ENCODE measurements at places on chromosomes 11 and 22.

- no peak for DNase-seq
Measured at GRCh38 chr11:132784441-132784840, 747.9 kb downstream of the OPCML start.

- DNase-seq, result no peak
Measured at GRCh38 chr22:28917747-28918549, 34.6 kb downstream of the ZNRF3 start.

GRCh38 chr22:19705181-19705934, 8.9 kb upstream of the SEPTIN5 start:
- DNase-seq, result no peak

DNA sequence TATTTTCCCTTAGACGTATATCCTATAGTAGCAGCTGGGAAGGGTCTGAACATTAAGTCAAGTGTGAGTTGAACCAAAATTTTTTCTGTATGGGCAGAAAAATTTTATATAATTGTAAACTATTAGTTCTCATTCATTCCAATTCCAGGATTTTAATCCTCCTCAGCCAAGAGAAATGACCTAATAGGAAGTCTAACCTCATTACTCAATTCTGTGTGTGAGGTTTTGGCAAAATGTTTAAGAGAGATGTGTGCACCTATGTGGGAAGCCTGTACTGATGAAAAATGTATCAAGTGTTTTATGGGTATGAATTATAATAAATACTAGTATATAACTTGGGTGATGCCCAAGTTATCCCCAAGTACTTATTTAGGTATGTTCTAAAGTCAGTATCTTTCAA, 311.6 kb upstream of the PITPNB start:
- DNase-seq, result no peak

- no peak for DNase-seq
Measured at GRCh38 chr11:120224972-120225909, 14.4 kb downstream of the OAF start.

- no peak for DNase-seq
Measured at GRCh38 chr22:27877501-27877900, 41.6 kb downstream of the PITPNB start.

GRCh38 chr11:57348636-57349313, 10.6 kb downstream of the P2RX3 start:
- no peak for DNase-seq

GRCh38 chr11:36033082-36033751, 89.4 kb downstream of the LDLRAD3 start:
- peak; percentile 36 for DNase-seq

DNA sequence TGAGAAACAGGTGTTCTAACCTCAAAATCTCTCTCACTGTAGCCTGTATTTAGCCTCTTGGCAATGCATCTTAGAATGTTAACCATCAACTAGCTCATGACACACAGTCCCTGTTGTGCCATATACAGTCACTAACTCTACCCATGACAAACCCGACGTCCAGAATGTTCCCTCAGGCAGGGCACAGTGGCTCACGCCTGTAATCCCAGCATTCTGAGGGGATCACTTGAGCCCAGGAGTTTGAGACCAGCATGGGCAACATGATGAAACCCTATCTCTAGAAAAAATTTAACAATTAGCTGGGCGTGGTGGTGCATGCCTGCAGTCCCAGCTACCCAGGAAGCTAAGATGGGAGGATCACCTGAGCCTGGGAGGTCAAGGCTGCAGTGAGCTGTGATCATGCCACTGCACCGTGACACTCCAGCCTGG, 18.2 kb upstream of the CCDC34 start:
- no peak for DNase-seq

GRCh38 chr22:40626851-40627250, 9.7 kb downstream of the MRTFA start:
- DNase-seq, result no peak

DNA sequence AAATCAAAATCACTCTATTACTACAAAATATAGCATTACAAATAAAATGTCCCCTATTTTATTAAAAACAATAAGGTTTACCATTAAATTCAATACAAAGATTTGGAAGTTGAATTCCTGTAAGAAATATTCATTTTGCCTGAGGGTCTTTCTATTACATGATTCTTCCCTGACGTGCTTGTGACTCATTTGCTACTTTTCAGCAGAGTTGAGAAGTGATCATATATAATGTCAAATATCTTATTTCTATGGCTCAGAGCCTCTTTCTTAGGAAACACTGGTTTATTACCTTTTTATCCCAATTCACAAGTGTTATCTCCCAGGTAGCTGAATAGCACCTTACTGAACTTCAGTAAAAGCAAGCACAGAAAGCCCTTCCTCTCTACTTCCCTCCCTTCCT, 65.2 kb upstream of the CNTN5 start:
- DNase-seq, result no peak

DNA sequence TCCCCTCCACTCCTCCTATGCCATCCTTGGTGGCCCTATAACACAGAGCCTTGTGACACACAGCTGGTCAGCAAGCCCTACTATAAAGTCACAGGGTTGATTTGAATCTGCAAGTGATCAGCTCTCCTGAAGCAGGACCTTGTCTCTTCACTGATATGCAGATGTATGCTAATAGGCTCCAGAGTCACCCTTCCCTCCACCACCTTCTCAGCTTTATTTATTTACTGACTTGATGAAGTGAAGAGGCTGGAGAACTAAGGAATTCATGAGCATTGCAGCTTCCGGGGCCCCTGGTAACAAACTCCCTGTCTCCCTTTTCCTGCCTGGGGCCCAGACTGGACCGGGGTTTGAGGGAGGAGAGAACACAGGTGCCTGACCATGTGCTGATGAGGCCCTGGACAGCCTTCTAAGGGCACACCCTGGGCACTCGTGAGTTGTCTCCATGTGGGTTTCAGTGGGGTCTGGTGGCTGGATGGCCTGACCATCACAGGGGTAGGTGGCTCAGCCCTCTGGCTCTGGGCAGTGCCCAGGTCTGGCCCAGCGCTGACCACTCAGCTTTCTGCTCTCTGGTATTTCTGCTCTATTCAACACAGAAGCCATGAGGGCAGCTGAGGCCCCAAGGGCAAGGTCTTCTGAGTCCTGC, 307.5 kb downstream of the NTM start:
- no peak for DNase-seq

DNA sequence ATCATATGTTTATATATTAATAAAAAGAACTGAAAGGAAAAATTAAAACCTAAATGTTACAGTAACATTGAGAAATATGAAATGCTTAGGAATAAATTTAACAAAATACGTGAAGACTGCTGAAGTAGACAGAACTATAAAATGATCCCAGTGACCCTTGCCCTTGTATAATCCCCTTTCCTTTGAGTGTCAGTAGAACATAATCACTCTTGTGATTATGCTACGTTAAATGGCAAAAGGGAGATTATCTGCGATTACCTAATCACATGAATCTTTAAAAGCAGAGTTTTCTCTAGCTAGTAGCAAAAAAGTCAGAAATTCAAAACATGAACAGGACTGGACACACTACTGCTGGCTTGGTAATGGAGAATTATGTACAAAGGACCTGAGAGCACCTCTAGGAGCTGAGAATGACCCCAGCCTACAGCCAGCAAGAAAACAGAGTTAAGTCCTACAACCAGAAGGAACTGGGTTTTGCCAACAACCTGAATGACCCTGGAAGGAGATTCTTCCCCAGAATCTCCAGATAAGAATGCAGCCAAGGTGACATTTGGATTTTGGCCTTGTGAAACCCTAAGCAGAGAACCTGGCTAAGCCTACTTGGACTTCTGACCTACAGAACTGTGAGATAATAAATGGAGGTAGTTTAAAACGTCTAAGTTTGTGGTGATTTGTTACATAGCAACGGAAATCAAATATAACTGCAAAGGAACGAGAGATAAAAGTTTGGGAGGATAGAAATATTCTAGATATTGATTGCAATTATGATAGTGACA, 157.2 kb downstream of the ATG16L2 start:
- DNase-seq, result no peak

GRCh38 chr11:21653951-21654421, 538.9 kb upstream of the ANO5 start:
- peak; percentile 96 for DNase-seq

DNA sequence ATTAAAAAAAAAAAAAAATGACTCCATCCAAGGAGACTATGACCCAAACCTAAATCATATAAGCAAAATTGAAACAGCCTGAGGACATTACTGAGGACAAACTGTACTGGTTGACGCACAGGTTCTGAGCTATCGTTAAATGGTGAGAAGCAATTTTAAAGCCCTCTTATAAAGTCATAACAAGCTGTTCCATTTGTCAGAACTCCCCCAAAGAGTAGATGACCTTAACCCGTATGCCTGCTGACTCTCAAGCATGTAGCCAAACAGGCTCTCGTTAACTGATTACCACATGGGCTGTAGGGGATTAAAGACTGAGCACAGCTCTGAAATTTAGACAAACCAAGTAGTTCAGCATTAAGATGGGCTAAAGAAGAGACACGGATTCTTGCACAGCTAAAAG, 2.2 kb downstream of the CRYAB start:
- DNase-seq, result no peak
